ENCODE measurements at places on chromosomes 6 and 20.

DNA sequence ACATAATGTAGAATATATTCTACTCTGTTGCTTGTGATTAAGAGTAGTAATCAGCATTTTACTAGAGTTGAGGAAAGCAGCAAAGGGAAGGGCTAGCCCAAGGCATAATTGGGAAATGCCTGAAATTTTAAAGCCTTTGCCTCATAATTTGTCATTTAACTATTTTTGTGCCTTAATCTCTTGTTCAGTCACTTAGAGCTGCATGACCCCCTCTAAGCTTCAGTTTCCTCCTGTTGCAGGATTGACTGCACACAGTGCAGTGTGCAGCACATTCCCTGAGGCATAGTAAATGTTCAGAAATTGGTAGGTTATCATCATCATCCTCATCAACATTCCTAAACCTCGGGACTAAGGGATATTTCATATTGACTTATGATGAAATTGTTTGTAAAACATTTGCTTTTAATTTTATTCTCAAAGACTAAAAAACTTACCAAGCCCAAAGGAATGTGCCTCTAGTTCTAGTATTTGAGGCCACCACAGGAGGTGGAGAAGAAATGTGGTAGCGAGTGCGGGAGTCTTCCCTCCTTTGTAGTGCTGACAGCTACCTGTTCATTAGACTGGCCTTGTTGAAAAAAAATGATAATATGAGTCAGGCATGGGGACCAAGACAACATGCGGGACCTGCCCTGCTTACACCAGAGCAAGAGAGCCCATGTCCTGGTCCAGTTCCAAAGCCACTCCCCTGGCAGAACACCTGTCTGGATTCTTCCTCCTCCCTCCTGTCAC is 14.8 kb upstream of the TENT5A start:
- no peak for DNase-seq

- DNase-seq, result no peak
These were observed 87.0 kb downstream of the DACT2 start for GRCh38 chr6:168232528-168232927.

GRCh38 chr6:125310994-125311649 is 9.4 kb upstream of the HDDC2 start:
- no peak for DNase-seq

DNA sequence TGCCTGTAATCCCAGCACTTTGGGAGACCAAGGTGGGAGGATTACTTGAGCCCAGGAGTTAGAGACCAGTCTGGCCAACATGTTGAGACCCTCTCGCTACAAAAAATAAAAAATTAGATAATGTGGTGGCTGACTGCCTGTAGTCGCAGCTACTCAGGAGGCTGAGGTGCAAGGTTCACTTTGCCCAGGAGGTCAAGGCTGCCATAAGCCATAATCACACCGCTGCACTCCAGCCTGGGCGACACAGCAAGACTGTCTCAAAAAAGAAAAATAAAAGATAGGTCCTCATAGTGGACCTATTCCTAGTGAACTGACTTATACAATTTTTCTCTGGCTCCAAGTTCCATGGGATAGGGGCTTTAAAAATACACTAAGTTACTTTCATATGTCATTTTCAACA is 41.9 kb downstream of the MRS2 start:
- no peak for DNase-seq

- no peak for DNase-seq
These were observed 3.1 kb upstream of the HINT3 start for GRCh38 chr6:125953502-125953875.

Measured in stimulated activated CD8-positive, alpha-beta memory T cell treated with anti-CD3 and anti-CD28 coated beads, Interleukin-4, amount 100 ng/mL, for 4 hours (primary cell).